ENCODE measurements at places on chromosomes 6 and 20.

- no peak for DNase-seq
Measured at GRCh38 chr20:48141660-48142515, 356.6 kb upstream of the SULF2 start.

GRCh38 chr6:130222775-130223174, at the start of gene SAMD3:
Gene SAMD3 (minus strand): TSS chr6:130222951. CDS start chr6:130215273, 7,678 bp downstream.
- DNase-seq = no peak

DNA sequence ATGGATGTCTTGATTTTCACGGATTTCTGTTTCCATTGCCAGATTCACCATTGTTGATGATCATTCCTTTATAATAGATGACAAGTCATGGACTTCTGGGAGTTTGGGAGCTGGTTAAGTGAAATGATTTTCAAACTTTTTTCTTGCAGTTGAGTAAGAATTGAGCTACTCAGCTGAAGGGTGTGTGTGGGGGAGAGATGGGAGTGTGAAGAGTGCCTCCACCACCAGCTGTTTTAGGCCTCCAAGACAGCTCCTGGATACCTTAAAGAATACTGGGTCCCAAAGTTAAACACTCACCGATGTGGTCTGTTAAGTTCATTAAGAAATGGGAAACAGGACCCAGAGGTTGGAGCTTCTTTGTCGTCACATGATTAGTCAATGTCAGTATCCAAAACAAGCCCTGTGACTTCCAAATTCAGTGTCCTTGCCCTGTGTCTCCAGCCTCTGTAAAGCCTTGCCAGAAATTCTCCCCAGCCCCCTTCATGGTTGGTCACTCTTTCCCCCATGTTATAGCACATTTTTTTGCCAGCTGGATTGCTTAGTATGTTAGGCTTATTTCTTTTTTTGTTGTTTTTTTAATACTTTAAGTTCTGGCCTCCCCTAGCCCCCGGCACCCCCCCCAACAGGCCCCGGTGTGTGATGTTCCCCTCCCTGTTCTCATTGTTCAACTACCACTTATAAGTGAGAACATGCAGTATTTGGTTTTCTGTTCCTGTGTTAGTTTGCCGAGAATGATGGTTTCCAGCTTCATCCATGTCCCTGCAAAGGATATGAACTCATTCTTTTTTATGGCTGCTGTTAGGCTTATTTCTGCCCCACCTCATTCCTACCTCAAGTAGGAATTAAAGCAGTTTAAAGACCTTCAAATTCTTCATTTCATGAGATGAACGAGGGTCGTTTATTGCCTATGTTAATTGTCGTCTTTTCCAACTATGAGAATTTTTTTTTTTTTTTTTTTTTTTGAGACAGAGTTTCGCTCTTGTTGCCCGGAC, 26.9 kb downstream of the BICRAL start:
- no peak for DNase-seq

GRCh38 chr6:165519316-165519715, 143.7 kb downstream of the PDE10A start:
- DNase-seq = no peak

DNA sequence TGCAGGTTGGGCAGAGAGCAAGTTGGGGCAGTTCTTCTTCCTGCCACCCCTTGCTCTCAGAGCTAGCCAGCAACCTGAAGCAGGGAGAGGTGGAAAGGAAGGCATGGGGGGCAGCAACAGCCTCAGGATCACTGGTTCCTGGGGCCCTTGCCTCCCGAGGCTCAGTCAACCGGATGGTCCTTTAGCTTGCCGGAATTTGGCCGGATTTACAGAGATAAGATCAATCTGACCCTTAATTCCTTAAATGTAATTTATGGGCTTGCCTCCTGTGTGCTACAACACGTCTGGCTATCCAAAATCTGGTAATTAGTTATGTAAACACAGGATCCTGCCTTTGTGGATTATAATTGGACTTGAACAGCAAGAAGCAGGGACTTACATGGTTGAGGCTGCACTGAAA, 19.5 kb upstream of the TCP11 start:
- DNase-seq = no peak

GRCh38 chr6:112286010-112286409, 31.6 kb upstream of the LAMA4 start:
- DNase-seq = peak; percentile 27

GRCh38 chr6:17602888-17603287, 2.8 kb downstream of the FAM8A1 start:
- no peak for DNase-seq

DNA sequence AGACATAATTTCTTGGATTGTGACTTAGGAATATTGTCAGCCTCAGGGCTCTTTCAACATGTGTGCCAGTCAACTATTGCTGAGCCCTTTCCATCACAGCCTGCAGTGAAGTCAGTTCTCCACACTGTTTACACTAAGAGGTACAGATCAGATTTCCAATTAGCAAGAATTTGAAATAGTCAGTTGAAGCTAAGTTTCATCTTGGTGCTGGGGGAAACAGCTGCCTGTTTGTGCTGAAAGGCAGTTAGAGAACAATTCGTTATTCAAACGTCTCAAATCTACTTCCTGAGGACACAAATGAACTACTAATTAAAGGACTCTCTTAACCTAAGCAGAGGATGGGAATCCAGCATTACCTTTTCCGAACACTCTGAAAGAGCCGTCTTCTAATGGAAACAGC, 25.9 kb downstream of the ADGRF1 start:
- no peak for DNase-seq

DNA sequence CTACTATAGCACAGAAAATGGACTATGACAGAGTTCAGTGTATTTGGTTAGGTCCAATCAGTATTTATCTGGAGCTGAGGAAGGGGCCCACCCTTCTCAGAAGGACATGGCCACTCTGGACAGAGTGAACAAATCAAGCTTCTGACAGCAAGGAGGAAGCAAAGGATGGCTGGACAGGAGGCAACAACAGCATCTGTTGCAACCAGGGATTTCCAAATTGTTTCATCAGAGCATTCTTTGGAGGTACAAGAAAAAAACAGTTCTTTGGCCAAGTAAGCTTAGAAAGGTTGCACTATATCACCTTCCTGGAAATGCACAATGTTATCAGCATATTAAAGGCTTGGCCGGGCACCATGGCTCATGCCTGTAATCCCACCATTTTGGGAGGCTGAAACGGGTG, 118.7 kb upstream of the SLC22A16 start:
- no peak for DNase-seq

DNA sequence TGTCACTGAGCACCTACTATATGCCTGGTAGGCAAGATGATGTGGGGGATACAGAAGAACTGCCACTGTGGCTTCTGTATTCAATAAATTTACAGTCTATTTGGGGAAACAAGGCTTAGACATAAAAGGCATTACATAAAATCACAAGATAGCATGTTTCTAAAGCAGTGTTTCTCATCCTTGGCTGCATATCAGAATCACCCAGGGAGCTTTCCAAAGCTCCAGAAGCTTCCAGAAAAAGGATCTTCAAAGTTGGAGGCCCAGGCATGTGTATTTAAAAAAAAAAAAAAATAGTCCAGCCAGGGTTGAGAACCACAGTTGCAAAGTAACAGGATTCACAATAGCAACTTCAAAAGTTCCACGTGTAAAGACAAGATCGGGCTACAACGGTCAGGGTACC, 112.4 kb upstream of the SPACA1 start:
- DNase-seq = no peak

DNA sequence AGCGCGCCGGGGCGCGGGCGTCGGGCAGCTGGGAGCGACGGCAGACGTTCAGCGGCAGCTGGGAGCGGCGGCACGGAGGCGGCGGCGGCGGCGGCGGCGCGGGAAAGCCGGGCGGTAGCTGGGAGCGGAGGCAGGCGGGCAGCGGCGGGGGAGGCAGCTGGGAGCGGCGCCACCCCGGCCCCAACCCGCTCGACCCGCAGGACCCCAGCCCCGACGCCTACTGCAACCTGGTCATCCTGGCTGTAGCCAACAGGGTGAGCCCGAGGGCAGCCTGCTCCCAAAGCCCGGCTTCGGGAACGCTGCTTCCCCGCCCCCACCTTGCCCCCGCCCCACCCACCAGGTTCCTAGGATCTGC, 8.9 kb downstream of the CCM2L start:
- DNase-seq = no peak

DNA sequence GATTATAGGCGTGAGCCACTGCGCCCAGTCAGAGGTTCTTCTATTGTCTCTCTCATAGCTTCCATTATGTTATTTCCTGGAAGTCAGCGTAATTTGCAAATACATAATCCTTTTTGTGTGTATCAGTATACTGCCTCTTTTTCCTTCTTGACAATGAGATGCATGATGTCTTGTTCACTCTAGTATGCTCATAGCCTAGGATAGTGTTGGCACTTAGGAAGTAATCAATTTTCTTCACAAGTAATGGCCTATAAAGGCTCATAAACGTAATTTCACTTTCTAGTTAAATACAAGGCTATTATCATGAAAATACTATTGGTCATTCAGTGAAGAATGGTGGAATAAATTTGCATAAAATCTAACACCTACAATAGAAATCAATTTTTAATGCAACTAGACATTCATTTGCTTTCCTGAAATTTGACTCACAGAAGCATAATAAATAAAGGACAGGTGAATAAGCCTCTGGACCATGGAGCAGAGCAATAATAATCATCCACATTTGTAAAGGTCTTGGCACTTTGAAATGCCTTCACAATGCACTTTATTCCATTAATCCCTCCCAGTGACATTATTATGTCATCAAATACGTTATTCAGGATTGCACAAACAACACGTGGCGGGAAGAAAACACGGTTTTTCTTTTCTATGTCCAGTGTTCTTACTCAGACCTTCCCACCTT, 366.9 kb upstream of the BTBD3 start:
- DNase-seq = no peak

DNA sequence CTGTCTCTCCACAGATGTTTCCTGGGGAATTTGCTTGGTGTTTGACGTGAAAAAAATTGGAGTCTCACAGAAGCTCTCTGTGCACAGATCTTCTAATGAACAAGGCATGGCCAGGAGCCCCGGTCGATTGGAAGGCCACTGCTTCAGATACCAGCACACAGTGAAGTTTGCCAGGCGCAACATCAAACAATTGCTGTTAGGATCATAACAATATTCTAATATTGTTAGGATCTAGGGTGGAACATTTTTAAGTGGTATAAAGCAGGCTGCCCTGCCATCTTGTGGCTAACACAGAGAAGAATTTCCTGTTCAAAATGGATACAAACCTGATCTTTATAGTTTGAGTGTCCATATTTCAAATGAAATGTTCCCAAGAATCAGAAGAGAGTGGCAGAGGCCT, 64.1 kb downstream of the C6orf118 start:
- no peak for DNase-seq

DNA sequence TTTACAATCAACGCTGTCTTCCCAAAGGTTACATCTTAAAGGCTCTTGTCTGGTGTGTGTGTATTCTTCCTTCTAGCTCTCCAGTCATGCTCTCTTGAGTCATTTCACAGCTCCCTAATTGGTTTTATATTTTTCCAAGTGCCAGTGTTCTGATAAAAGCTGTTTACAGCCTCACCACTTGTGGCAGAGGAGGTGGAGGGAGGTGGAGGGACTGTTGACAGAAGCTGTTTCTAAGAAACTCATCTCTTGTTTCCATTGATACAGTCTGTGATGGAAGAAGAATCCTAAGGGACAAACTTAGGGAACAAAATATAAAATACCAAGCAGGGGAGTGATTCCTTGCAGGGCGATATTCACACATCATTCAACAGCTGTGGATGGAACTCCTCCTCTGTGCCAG, 64.0 kb downstream of the QRSL1 start:
- no peak for DNase-seq

DNA sequence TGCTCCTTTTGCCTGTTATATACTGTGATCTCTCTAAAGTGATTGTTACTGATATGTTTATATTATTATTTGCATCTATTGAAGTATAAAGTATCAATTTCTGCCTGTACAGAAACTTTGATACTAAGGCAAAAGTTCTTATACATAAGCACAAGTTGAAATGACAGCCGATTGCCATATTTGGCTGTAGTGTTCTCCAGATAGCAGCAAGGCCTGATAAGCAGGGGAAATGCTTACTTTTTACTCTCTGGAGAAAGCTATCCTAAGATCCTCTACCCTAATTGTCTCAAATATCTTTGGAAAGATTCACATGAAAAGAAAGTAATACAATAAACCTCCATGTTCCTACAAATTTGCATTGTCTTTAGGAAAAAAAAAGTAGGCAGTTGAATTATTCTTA, 31.4 kb downstream of the SENP6 start:
- no peak for DNase-seq

DNA sequence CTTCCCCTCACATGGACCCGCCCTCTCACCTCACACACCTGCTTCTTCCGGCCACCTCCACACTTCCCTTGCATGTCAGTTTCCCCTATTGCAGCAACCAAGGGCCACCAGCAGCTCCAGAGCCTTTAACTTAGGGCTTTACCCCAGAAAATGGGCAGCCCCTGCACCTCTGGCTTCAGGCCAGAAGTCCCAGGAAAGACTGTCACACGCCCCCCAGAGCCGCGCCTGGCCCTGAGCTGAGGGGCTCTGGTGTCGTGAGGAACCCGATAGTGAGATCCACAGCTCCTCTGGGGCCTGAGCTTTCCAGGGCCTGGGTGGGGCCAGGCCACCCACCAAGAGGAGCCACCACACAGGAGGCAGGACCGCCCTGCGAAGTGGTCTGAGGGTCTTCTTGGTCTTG, 182.4 kb downstream of the DLL1 start:
- DNase-seq = no peak

DNA sequence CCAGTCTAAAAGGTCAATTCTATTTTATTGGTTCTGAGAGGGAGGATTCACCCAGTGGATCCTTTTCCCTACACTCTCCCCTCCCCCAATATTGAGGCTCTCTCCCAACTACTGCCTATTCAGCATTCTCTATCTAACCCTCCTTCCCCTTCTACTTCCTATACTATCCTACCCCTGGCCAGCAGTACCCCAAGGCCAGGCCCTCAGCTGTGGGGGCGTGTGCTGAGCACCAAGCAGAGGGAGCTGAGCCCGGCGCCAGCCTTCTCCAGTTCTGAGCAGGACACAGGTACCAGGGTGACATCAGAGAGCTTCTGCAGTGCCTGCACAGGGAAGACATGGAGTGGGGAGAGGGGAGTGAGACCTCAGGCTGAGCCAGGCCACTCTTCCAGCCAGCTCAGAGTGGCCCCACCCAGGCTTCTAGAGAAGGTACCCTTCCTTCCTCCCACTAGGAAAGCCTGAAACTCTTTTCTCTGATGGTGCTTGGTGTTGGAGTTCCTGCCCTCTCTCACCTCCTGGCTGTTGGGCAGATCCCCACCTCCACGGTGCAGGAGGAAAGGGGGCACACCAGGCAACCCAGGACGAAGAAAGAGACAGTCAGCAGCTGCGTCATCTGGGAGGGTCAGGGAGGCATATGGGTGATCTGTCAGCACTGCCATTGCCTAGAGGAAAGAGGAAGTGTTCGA, 1.9 kb downstream of the DDAH2 start:
- no peak for DNase-seq

DNA sequence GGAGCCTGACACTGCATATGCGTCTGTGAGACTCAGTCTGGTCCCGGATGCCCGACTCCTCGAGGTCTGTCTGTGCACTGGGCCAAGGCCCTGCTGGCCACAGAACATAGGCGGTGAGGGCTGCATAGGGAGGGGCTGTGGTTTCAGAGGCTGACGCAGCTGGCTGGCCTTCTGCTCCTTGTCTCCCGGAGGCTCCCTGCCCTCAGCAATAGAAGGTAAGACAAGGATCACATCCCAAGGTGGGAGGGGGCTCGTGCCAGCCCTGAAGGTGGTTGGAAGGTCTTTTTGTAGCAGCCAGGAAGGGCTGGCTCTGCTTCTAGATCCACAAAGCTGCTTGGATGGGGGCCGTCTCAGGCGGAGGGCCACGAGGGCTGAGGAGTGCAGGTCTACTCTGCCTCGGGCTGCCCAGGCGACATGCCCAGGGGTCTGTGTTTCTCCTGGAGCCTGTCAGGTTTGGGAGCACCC, 239.8 kb upstream of the SULF2 start:
- no peak for DNase-seq

- DNase-seq = no peak
Measured at GRCh38 chr6:127182501-127182900, 64.0 kb downstream of the RSPO3 start.

Measured in stimulated activated CD4-positive, alpha-beta T cell treated with anti-CD3 and anti-CD28 coated beads, Interleukin-12 subunit alpha, Interleukin-12 subunit beta, amount 100 ng/mL, for 48 hours (primary cell).